Activated CD4-positive, alpha-beta T cell treated with anti-CD3 and anti-CD28 coated beads for 36 hours (primary cell): ENCODE measurements at places on chromosomes 11 and 22.
A peak's percentile ranks its signal among the peaks of the same experiment; 100 is the strongest.

DNA sequence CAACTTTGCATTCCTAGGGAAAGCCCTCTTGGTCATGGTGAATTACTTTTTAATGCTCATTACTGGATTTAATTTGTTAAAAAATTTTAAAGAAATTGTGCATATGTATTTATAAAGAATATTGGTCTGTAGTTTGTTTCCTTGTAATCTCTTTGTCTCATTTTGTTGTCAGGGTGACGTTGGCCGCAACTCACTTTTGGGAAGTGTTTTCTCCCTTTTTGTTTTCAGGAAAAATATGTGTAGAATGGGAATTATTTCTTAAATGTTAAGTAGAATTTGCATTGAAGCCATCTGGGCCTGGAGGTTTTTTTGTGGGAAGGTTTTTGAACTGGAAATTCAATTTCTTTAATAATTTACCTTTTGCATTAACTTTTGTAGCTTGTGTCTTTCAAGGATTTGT lies 149.1 kb downstream of the UVRAG start:
- DNase-seq: no peak

DNA sequence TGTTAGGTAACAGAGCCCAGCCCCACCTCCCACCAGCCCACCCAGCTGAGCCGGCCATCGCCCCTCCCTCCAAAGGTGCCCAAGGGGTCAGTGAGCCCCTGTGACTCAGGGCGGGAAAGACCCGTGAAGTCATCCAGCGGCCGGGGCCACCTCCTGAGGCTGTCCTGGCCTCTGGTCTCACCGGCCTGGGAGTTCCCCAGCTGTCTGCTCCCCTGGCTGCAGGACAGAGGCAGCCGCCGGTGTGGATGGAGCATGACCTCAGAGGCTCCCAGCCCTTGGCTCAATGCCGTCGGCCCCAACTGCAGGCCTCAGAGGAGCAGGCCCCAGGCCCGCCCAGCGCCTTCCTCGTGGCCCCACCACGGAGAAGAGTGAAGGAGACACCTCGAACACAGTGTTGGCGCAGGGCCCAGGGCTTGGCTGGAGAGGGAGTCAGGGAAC lies 28.7 kb downstream of the RPL3 start:
- DNase-seq: no peak

GRCh38 chr22:37563153-37564081 lies 3.1 kb downstream of the CDC42EP1 start:
- no peak for DNase-seq

DNA sequence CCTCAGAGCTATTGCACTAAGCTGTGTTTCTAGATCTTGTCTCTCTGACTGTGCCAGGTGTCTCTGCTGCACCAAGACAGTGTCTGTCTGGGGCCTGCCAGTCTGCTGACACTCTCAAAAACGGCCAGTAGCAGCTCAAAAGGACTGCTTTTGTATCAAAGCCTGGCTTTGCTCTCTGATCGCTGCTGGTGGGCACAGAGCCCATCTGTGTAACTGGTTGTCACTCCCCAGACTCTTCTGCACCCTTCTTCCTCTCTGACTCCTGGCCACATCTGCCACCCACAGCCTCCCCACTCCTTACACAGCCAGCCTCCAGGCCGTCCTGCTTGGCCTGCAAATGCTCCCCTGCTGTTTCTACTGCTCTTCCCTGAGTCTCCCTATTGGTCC lies 26.5 kb downstream of the MED15 start:
- no peak for DNase-seq

DNA sequence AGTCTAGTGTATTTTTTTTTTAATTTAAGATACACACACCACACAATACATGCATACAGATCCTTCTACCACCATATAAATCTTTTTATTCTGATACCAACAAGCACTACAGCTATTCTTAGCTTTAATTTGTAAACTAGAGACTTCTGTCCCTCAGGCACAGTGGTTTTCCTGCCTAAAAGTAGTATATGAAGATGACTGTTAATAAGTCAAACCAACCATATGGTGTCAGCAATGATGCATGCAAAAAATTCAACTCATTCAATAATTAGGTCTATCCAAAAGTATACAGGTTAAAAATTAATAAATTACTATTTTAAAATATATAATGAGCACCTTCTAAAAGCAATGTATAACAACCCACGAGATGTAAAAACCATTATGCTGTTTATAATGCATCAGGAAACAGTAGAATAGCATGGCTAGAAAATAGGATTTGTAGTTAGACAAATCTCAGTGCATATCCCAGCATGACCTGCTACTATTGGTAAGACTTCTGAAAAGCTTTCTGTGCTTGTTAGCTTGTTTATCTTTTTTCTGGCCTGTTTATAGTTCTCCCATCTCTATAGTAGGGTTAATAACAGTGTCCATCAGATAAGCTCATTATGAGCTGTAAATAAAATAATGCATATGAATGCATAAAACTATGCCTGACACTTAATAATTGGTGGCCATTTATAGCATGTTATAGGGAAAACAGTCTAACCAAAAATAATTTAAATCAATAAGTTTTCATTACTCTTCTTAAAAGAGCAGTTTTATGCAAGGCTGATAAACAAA lies 10.2 kb downstream of the RAB38 start:
- no peak for DNase-seq

GRCh38 chr22:31086703-31087330 lies 5.7 kb downstream of the SMTN start:
- DNase-seq: no peak

GRCh38 chr11:96219981-96220623 lies 122.9 kb downstream of the MAML2 start:
- DNase-seq: no peak

GRCh38 chr11:134330611-134331353 lies 1.0 kb upstream of the GLB1L2 start:
- DNase-seq: no peak

GRCh38 chr22:29320546-29320945 lies 5.0 kb upstream of the RASL10A start:
- DNase-seq: no peak

GRCh38 chr22:17422736-17423343 lies 53.6 kb downstream of the CECR2 start:
- DNase-seq: no peak

DNA sequence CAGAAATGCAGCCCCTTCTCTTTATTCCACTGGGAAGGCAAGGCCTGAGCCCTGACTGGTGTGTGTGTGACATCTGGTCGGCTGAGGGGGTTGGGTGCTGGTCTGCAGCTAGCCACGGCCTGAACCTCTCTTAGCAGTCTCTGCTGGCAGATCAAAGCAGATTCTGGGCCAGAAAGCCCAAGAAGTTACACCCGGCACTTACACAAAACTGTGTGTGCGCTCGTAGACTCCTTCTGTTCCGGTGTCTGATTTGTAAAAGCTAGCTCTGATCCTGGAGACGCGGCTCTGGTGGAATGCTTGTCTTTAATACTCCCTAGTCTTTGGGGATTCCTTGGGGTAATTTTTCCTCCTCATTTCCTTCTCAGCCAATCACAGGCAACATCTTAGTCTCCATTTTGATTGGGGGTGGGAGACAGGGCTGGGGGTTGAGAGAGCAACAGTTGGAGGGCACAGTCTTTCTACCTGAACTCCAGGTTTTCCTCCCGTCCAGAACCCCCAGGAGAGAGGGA lies 5.5 kb downstream of the PKNOX2 start:
- DNase-seq: no peak

GRCh38 chr22:40529821-40530220 lies 106.7 kb downstream of the MRTFA start:
- DNase-seq: no peak

GRCh38 chr22:29801796-29802195 lies 34.6 kb downstream of the UQCR10 start:
- no peak for DNase-seq

GRCh38 chr11:134581121-134581626 lies 169.1 kb upstream of the B3GAT1 start:
- DNase-seq: no peak

DNA sequence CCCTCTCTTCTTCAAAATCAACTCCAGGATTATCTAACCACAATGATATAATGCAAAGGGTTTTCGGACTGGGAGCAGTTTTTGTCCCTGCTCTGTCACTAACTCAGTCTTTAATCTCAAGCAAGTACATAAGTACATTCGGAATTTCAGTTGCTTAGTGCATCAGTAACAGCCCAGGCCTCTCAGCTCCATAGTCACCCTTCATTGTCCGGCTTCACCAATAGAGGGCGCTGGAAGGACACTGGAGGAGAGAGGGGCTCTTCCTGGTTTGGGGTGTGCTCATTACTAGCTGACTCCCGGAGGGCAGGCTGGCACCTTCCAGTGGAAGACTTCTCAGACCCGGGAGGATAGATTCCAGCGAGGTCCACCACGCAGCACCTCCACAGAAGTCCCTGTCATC lies 90.4 kb upstream of the PDGFD start:
- peak; percentile 53 for DNase-seq

GRCh38 chr11:78516281-78516680 lies 58.4 kb downstream of the NARS2 start:
- DNase-seq: no peak

DNA sequence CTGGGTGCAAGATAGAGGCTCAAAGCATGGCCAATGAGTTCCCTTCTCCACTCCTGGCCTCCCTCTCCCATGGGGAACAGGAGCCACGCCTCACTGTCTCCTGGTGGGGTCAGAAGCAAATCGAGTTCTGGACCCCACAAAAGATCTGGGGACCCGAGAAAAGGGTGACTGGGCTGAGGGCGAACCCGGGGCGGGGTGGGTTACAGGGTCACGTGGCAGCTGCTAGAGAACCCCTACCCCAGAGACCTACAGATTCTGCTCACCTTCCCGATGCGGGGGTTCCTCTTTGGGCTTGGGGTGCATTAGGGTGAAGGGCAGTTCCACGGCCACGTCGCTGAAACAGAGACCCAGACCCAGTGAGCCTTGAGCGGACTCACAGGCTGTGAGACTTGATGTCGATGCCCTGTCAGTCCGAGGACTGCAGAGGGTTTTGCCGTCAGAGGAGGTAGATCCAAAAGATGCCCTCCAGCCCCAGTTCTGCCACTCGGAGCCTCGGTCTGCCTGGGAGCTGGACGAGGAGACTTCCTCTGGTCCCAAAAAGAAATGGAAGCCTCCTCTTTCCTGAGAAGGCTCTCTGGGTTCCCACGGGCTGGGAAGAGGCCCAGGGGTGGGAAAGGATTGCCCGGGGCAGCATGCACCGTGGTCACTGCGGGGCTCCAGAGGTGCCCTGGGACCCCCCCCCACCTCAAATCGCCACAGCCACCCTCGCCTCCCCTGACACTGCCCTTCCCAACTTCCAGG lies 28.2 kb downstream of the TPBGL start:
- no peak for DNase-seq

DNA sequence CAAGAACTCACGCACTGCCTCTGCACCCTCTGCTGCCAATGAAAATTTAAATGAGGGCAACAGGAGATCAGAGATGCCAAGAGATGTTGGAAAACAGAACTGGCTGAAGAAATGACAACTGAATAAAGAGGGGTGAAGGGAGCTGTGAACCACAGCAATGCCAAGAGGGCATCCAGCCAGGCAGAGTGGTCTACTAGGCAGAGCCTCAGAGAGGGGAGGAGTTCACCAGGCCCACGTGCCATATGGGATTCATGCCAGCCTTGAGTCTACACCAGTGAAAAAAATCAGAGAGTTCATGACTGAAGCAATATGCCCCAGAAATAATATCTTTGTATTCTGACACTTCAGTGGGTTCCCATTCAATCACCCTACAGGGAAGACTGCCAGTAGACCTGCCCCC lies 4.4 kb downstream of the APOL2 start:
- no peak for DNase-seq

GRCh38 chr11:45722144-45722543 lies 56.7 kb upstream of the CHST1 start:
- DNase-seq: no peak

GRCh38 chr11:61270354-61271076 lies 24.6 kb downstream of the VWCE start:
- no peak for DNase-seq

DNA sequence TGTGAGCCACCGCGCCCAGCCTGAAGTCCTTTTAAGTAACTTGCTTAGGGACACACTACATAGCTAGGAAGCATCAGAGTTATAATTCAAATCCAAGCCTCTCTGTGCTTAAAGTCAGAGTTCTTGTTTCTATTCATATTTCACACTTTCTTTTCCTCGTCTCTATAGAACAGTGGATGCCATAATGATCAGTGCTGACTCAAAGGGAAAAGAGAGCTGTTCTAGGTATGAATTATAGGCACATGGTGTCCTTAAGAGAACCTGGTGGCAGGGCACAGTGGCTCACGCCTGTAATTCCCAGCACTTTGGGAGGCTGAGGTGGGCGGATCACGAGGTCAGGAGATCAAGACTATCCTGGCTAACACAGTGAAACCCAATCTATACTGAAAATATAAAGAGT lies 400.2 kb upstream of the DDI1 start:
- no peak for DNase-seq

DNA sequence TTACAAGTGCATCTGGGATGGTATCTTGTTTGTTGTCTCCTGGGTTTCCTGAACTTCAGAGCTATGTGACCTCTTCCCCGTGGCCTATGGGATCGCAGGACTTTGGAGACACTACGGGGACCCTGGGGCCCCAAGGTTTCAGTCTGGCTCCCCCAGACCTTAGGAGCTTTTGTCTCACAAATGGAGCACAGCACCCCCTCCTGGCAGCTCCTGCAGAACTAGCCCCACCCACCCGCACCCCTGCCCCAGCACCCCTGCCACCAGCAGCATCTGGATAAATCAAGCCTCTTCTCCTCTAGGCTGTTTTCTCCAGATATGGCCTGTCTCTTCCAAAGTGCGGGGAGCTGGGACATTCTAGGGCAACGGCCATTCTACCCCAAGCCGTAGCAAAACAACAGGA lies 10.4 kb downstream of the RCOR2 start:
- DNase-seq: peak; percentile 79

DNA sequence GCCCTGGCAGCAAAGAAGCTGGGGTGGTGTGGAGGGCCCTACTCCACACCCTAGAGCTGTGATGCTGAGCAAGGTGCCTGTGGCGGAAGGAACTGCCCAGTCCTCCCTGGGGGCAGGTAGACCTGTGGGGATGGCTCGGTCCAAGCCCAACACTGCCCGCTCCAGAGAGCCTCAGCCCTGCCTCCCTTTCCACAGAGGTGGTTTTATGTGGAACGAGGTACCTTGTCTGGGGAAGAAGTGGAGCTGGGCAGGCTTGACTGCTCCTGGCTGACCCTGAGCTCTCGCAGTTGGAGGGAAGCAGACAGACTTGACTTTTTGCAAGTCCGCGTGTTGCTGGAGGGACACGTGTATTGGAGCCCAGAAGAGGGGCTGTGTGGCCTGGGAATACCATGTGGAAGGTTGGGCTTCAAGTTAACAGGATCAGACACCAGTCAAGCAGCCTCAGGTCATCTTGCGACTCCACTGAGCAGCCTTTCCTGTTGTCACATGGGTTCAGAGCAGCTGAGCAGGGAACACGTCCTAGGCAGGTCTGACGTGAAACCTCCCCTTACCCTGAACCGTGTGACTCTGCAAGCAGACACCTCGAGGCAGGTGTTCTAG lies 117.7 kb downstream of the CACNA1I start:
- DNase-seq: no peak

DNA sequence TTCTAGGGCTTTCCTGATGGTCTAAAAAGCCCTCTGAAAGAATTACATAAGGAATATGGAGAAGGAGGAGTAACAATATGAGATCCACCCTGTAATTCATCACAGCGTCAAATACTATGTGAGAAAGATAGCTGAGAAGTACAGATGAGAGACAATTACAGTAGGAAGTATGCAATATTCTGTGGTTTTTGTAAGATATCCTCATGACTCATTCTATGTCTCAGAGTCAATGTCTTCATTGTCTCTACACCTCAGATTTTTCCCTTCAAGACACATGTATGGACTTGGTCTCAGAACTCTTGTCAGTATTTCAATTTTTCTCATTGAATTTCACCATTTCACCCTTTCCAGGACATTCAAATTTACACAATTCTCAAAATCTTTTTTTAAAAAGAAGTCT lies 343.3 kb upstream of the CTSC start:
- no peak for DNase-seq
